T-helper 1 cell treated with Interleukin-12 subunit alpha and Interleukin-12 subunit beta and Interleukin-4 antibody, amounts not matched to agents 30 ng/mL and 1 ng/mL, for 36 hours (primary cell): ENCODE measurements at places on chromosomes 3 and 15. TPM values are rescaled to one million over a fixed set of nuclear protein-coding genes. Genes with fewer than 3 reads are reported as not detected.

LTK gene
- 0.49 and 0.78 TPM in 2 replicates for total RNA-seq

FLNB gene
- 39.1 and 42.2 TPM in 2 replicates for total RNA-seq

CPOX gene
- 77.6 and 81.3 TPM in 2 replicates for total RNA-seq

GOLGA6L10 gene
- 0.24 and 0.37 TPM in 2 replicates for total RNA-seq

RABL3 gene
- total RNA-seq = 18.2 and 23.5 TPM in 2 replicates

EIF4E3 gene
- total RNA-seq = 61.6 and 64.2 TPM in 2 replicates

MYO9A gene
- total RNA-seq = 9.2 and 11.9 TPM in 2 replicates

PCCB gene
- total RNA-seq = 21.4 and 26.1 TPM in 2 replicates

TCF12 gene
- 82.7 and 86.2 TPM in 2 replicates for total RNA-seq

ERC2 gene
- total RNA-seq = 0.15 TPM in 1 of 2 replicates, not detected in the other

UBA3 gene
- total RNA-seq = 112 and 127 TPM in 2 replicates

TEX264 gene
- total RNA-seq = 62.0 and 66.2 TPM in 2 replicates

CACNA1D gene
- 0.41 and 1.3 TPM in 2 replicates for total RNA-seq

ARHGAP11A gene
- 99.2 and 102 TPM in 2 replicates for total RNA-seq

MYLK gene
- total RNA-seq = 0.25 TPM in 1 of 2 replicates, not detected in the other

FMN1 gene
- 0.05 TPM in 1 of 2 replicates, not detected in the other for total RNA-seq

RETNLB gene
- not detected in 2 replicates for total RNA-seq

CLDN18 gene
- not detected in 2 replicates for total RNA-seq

CADPS gene
- not detected in 2 replicates for total RNA-seq

GALNT15 gene
- total RNA-seq = not detected in 2 replicates

NR2C2 gene
- 61.5 and 62.1 TPM in 2 replicates for total RNA-seq

LOXL1 gene
- 1.0 and 1.7 TPM in 2 replicates for total RNA-seq

ITIH4 gene
- 15.2 and 15.6 TPM in 2 replicates for total RNA-seq

HGD gene
- total RNA-seq = 0.39 and 0.61 TPM in 2 replicates

CD276 gene
- total RNA-seq = 5.1 and 5.6 TPM in 2 replicates

DTWD1 gene
- total RNA-seq = 16.9 and 20.9 TPM in 2 replicates

POPDC2 gene
- total RNA-seq = 2.0 and 2.3 TPM in 2 replicates

TSEN2 gene
- total RNA-seq = 13.3 TPM in 2 replicates

DAZL gene
- not detected in 2 replicates for total RNA-seq

PRR20G gene
- total RNA-seq = not detected in 2 replicates

OGG1 gene
- 35.6 and 43.2 TPM in 2 replicates for total RNA-seq

CCDC32 gene
- 34.9 and 37.1 TPM in 2 replicates for total RNA-seq

MYRIP gene
- total RNA-seq = not detected in 2 replicates

NT5DC2 gene
- 14.3 and 21.6 TPM in 2 replicates for total RNA-seq

ZNF197 gene
- 13.7 and 13.9 TPM in 2 replicates for total RNA-seq

SEMA6D gene
- 0.32 TPM in 1 of 2 replicates, not detected in the other for total RNA-seq

GOLGA6L7 gene
- total RNA-seq = not detected in 2 replicates

TUSC7 gene
- total RNA-seq = not detected in 2 replicates

SLC28A2 gene
- not detected in 2 replicates for total RNA-seq

BFSP2 gene
- 0.44 and 0.47 TPM in 2 replicates for total RNA-seq

AGTR1 gene
- not detected in 2 replicates for total RNA-seq

CHRNB4 gene
- total RNA-seq = not detected in 2 replicates

SERPINI1 gene
- 1.9 and 2.0 TPM in 2 replicates for total RNA-seq

DAPK2 gene
- total RNA-seq = 21.5 and 23.0 TPM in 2 replicates

A4GNT gene
- not detected in 2 replicates for total RNA-seq

DZIP1L gene
- total RNA-seq = 0.15 TPM in 1 of 2 replicates, not detected in the other

CCR9 gene
- not detected in 2 replicates for total RNA-seq

PYDC2 gene
- not detected in 2 replicates for total RNA-seq

C15orf40 gene
- 23.4 and 26.4 TPM in 2 replicates for total RNA-seq

EAF2 gene
- total RNA-seq = 17.0 and 19.2 TPM in 2 replicates

TMOD2 gene
- total RNA-seq = 10.0 and 10.6 TPM in 2 replicates

ZNF80 gene
- total RNA-seq = 0.32 and 0.39 TPM in 2 replicates

CLDN11 gene
- total RNA-seq = 0.10 TPM in 1 of 2 replicates, not detected in the other

IMPG2 gene
- total RNA-seq = 0.51 and 0.54 TPM in 2 replicates

NPAP1 gene
- total RNA-seq = not detected in 2 replicates
